ENCODE measurements at places on chromosomes 5 and 9. TPM values are rescaled to one million over a fixed set of nuclear protein-coding genes. Genes with fewer than 3 reads are reported as not detected.

OR1Q1 gene
- total RNA-seq: not detected

TAF11L5 gene
- not detected for total RNA-seq

SLC46A2 gene
- total RNA-seq: not detected

OR13C5 gene
- total RNA-seq: not detected

FCN2 gene
- total RNA-seq: not detected

STC2 gene
- 38.1 TPM for total RNA-seq

OR1J2 gene
- not detected for total RNA-seq

QSOX2 gene
- 27.0 TPM for total RNA-seq

GPR21 gene
- total RNA-seq: not detected

ALDH1A1 gene
- 5,595 TPM for total RNA-seq

ADAMTS2 gene
- 0.15 TPM for total RNA-seq

GLRA1 gene
- total RNA-seq: not detected

IFNA2 gene
- total RNA-seq: not detected

PPP1R2B gene
- total RNA-seq: not detected

STK32A gene
- 0.62 TPM for total RNA-seq

HNRNPK gene
- 568 TPM for total RNA-seq

IFNA13 gene
- total RNA-seq: not detected

FOXD1 gene
- 19.3 TPM for total RNA-seq

ITGA2 gene
- total RNA-seq: 17.6 TPM

SNCB gene
- total RNA-seq: 0.96 TPM

SH3TC2 gene
- 0.73 TPM for total RNA-seq

UBE2QL1 gene
- 0.20 TPM for total RNA-seq

PTCH1 gene
- total RNA-seq: 1.6 TPM

DBH gene
- total RNA-seq: not detected

GCNT1 gene
- 4.4 TPM for total RNA-seq

DNAJB5 gene
- 7.7 TPM for total RNA-seq

TPD52L3 gene
- not detected for total RNA-seq

EGFLAM gene
- 0.17 TPM for total RNA-seq

NR5A1 gene
- total RNA-seq: 0.09 TPM

NTRK2 gene
- not detected for total RNA-seq

TMC1 gene
- 0.13 TPM for total RNA-seq

OR5C1 gene
- not detected for total RNA-seq

TMEM171 gene
- 6.3 TPM for total RNA-seq

SLCO6A1 gene
- not detected for total RNA-seq

OR1N2 gene
- not detected for total RNA-seq

NRARP gene
- 4.4 TPM for total RNA-seq

TLN1 gene
- 128 TPM for total RNA-seq

CACNA1B gene
- total RNA-seq: 0.05 TPM

SYNPO gene
- total RNA-seq: 29.9 TPM

C9orf85 gene
- 13.5 TPM for total RNA-seq

SPINK4 gene
- total RNA-seq: not detected

GCNT4 gene
- 0.35 TPM for total RNA-seq

SHC3 gene
- total RNA-seq: 0.32 TPM
